NCI-H69 (cell line): ENCODE measurements at places on chromosomes 1 and 21.
A peak's percentile ranks its signal among the peaks of the same experiment; 100 is the strongest.

DNA sequence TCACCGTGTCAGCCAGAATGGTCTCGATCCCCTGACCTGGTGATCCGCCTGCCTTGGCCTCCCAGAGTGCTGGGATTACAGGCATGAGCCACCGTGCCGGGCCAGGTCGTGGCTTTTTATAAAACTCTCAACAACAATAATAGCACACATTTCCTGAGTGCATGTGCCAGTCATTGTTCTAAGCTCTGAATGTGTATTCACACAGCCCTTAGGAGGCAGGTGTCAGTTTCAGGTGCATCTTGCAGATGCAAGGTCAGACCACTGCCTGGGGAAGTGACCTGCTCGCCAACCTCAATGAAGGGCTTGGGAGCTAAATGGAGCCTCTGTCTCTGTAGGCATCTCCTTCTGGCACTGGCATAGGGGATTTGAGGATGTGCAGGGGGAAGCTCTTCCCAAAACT, 1.6 kb upstream of the LEFTY2 start:
- DNase-seq: no peak

GRCh38 chr1:159282118-159282517, 20.0 kb upstream of the FCER1A start:
- no peak for DNase-seq

- no peak for DNase-seq
These were observed 14.3 kb downstream of the TTLL10 start for GRCh38 chr1:1187938-1188337.

DNA sequence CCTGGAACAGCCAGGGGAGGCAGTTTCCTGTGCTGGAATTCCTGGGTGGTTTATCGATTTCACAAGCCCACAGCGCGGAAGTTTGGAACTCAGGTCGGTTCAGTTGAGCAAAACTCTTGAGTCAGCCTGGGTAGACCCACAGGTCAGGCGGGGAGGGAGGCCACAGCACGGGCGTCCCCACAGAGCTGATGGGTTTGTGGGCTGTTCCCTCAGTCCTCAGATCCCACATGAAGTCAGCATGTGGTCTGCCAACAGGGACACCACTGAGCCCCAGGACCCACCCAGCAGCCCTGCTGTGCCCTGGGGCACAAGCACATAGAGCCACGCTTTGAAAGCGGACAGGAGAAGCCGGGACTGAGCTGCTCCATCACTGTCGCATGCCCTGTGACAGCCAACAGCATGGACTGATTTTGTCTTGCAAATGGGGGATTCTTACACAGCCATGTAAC, 17.4 kb downstream of the BMP8A start:
- no peak for DNase-seq

GRCh38 chr21:20353351-20353750, 644.9 kb upstream of the NCAM2 start:
- DNase-seq: peak; percentile 56

- DNase-seq: no peak
These were observed 22.8 kb downstream of the SH3BGR start for GRCh38 chr21:39474611-39475010.

GRCh38 chr1:209593747-209594146, 10.2 kb downstream of the CAMK1G start:
- no peak for DNase-seq

GRCh38 chr1:66292305-66292704, 241.6 kb upstream of the SGIP1 start:
- no peak for DNase-seq

- DNase-seq: no peak
These were observed 98.5 kb downstream of the MRPL37 start for GRCh38 chr1:54298284-54299033.

DNA sequence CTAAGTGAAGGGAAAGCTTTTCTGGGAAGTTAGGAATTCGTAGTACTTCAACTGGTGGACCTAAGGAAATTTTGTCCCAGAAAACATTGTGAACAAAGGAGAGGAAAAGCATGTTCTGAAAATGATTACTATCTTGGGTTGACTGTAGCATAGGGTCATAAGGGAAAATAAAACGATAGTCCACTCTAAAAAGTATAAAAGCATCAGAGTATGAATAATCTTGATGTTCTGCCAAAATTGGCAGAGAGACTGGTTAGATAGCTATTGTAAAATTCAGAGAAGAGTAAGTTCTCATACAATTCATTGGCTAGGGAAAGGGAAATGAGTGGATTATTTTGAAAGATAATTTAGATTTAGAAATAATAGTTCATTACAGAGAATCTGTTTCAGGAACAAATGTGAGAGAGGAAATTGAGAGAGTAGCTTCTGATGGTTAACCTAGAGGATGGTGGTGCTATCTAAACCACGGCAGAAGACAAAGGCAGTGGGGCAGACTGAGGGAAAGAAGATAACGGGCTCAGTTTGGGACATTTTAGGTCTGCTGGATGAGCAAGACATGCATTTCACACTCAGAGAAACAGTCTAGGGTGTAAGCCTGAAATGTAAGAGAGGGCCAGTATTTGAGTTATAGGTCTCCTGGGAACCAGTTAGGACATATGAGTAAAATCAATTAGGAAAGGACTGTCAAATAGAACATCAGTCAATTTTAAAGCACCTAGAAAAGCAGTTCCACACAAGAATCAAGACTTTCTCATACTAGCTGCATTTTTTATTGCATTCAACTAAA, 799.3 kb upstream of the CXADR start:
- DNase-seq: no peak

DNA sequence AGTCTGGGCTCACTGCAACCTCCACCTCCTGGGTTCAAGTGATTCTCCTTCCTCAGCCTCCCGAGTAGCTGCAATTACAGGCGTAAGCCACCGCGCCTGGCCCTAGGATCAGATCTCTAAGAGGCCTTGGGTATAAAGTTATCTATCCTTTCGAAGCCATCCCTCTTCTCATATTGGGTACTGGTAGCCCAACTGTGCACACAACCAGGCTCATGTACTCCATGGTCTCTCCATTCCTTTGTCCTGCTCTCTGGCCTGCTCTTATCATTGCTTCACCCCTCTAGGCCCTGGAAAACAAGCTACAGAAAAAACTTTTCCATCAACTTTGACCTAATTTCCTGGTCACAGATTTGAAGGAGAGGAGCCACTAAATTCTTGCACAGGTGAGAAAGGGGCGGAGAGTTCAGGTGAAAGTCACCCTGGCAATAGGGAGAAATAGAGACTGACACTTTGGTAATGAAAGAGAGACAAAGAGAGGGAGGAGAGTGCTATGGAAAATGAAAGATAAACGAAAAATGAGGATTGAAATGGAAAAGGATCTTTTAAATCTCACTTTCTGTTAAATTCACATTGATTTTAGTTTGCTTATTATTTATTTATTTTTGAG, 6.0 kb downstream of the TXNIP start:
- peak; percentile 31 for DNase-seq

DNA sequence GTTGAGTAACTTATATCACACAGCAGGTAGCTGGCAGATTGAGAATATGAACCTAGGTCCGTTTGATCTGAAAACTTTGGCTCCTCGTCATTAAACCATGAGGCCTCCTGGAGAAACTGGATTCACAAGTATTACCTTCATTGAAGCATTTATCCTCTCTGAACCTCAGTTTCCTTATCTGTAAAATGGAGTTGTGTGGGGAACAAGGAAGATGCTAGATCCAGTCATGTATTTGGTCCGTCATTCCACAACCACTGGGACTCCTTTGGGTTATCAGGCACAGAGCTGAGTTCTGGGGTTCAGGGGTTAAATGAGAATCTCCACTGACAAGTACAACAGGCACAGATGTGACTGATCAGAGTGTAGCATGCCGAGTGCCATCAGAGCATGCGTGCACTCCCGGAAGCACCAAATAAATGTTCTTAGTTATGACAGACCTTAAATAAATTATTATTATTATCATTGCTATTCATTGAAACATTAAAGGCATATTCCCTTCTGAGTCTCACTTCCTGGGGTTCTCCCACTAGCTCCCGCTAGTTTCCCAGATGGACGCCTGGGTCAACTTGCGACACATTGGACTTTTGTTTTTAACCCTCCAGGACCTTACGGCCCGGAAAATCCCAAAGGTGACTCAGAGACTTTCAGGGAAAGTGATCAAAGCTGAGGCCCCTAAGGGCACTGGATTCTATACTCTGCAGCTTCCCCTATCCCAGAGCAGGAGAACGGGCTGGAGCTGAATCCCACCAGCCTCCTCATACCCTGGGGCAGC, 130.6 kb downstream of the PLPP3 start:
- no peak for DNase-seq

GRCh38 chr1:24929398-24930259, 447 bp downstream of the RUNX3 start:
- peak; percentile 31 for DNase-seq

DNA sequence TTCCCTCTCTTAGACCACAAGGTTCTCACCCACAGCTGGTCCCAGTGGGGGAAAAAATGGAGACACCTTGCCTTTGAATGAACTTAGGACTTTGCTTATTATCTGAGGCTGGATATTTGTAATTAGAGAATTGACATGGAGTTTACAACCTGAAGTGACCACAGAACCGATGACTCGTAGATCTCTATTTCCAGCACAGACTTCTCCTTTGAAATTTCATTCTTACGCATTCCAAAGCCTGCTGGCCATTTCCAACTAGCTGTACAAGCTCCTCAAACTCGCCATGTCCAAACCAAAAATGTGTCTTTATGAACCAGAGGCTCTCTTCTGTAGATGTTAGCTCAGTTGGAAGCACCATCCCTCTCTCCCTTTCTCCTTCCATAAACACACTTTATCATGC, 12.0 kb downstream of the RAB7B start:
- no peak for DNase-seq

DNA sequence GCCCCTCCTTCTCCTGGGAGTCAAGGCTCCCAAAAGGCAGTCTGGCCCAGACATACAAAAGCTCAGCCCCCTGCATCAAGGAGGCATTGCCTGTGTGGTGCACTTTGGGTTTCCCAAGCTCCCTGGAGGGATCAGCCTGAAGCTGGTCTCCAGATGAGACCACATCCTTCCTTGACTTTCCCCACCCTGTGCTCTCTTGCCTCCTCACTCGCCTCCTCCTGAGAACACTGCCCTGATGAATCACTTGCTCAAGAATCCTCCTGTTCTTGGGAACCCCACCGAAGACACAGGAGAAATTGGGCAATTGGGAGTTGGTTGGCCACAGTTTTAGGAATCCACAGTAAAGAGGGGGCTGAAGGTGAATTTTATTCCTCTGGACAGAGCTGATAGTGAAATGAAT, 34.8 kb upstream of the LYST start:
- no peak for DNase-seq

GRCh38 chr1:151501474-151501873, 9.7 kb upstream of the CGN start:
- DNase-seq: peak; percentile 26

DNA sequence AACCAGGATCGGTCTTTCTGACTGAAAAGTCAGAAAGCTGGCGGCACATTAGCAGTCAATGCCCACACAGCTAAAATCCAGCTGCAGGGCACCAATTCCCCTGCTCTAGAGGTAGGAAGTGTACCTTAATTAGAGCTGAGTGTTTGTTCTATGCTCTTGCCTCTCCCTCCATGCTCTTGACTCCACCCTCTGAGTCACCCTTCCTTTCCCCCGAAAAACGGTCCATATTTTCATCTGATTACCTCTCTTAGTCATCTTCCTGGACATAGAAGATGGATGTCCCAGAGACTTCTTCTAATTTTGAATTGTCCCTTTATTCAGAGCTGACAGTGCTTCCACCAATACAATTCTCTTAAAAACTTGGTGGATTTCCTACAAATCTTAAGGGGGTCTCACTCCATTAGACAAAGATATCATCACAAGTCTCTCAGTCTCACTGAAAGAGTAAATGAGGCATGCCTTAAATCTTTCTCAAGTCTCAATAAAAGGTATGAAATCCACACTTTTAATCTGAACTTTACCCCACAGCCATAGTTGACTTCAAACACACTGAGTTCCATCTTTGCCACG, 44.1 kb upstream of the SLC19A1 start:
- no peak for DNase-seq

DNA sequence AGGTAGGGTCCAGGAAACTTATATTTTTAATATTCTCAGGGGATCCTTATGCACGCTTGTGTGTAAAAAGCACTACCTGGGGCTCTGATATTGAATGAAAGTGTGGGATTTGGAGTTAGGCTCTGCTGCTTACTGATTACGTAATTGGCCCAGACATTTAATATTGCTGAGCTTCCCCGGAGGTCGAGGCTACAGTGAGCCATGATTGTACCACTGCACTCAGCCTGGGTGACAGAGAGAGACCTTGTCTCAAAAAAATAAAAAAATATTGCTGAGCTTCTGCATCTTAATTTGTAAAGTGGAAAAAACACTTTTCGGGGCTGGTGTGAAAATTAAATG, 62.2 kb upstream of the KIF26B start:
- no peak for DNase-seq
